ENCODE measurements at places on chromosomes 4 and X.

GRCh38 chr4:148874331-148874730 lies 432.1 kb upstream of the NR3C2 start:
- no peak for DNase-seq

- no peak for DNase-seq
Observed at GRCh38 chr4:155692361-155692760, 25.7 kb downstream of the GUCY1A1 start.

DNA sequence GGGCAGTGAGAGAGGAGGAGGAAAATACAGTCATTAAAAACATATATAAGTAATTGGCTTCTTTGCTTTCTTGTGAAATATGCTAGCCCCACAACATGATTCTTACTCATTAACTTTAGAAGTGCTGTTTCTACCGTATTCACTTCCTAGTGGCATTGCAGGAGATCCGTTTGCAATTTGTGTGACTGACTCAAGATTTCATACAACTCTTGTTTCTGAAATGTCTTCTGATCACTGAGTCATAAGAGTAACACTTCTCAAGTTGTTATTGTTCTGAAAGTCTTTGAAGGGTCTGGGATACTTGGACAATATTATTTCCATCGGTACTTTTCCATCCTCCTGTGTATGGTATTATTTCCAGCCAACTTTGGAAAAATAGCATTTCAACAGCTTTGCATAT lies 310.8 kb downstream of the PACRGL start:
- no peak for DNase-seq

DNA sequence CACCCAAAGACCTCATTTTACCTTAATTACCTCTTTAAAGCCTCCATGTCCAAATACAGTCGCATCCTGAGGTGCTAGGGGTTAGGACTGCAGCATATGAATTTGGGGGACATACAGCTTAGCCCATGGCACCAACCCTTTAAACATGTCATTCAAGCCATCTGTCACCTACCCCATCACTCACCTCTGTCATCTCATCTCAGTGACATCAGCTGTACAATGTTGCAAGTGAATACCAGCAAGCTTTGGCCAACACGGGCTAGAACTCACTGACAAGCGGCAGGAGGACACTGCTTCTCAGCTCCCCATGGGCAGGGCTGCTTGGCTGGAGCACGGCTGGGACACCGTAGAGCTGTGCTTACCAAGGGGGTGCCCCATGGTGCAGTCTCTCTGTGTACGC lies 107.5 kb downstream of the STK32B start:
- DNase-seq: no peak

- no peak for DNase-seq
Observed at GRCh38 chr4:184148738-184149637, 68.7 kb downstream of the ENPP6 start.

DNA sequence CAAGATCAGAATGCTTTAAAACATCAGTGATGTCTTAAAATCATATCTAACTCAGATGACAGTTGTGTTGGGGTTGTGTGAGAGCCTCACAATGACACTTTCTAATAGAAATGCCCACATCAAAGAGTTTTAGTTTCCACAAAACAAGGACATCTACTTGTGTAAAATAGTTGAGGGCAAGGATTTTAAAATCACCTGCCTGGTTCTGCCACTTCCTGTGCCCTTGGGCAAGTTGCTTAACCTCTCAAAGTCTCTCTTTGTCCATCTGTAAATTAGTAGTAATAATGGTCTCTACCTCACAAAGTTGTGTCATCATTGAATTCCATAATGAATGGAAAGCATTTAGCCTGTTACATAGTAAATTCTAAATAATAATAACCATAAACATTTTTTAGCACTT lies 41.9 kb upstream of the RELL1 start:
- no peak for DNase-seq

- no peak for DNase-seq
Observed at GRCh38 chrX:131985526-131986049, 37.5 kb upstream of the STK26 start.

DNA sequence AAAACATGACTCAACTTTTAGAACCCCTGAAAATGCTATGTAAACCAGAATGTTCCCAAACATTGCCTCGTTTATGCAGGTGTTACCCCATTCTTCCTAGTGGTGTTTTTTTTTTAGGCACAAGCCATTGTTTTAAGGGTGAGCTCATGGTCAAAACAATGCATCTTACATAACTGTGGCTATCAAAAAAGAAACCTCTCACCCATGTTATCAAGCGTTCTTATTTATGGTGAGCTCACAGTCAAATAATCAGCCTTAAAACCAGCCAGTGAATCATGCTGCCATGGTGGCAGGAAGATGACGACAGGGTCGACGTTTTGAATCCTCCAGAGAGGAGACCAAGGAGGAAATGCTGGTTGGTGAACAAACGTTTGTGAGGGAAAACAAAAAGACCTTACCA lies 195.2 kb downstream of the KDR start:
- no peak for DNase-seq

DNA sequence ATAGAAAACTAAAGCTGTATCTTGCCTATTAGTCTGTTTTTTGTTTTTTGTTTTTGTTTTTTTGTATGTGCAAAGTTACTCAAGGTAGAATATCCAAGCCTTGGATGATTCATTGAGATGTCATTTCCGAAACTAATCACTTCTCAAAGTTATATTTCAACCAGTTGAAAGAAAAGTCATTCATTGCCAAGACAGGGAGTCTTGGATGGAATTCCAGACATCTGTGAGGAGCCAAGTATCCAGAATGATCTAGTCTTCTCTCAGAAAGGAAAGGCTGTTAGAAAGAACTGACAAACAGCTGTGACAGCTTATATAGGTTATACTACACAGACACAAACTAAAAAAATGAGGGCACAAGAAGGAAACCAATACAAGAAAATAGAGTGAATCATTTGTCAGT lies 141.1 kb upstream of the NDST3 start:
- no peak for DNase-seq

DNA sequence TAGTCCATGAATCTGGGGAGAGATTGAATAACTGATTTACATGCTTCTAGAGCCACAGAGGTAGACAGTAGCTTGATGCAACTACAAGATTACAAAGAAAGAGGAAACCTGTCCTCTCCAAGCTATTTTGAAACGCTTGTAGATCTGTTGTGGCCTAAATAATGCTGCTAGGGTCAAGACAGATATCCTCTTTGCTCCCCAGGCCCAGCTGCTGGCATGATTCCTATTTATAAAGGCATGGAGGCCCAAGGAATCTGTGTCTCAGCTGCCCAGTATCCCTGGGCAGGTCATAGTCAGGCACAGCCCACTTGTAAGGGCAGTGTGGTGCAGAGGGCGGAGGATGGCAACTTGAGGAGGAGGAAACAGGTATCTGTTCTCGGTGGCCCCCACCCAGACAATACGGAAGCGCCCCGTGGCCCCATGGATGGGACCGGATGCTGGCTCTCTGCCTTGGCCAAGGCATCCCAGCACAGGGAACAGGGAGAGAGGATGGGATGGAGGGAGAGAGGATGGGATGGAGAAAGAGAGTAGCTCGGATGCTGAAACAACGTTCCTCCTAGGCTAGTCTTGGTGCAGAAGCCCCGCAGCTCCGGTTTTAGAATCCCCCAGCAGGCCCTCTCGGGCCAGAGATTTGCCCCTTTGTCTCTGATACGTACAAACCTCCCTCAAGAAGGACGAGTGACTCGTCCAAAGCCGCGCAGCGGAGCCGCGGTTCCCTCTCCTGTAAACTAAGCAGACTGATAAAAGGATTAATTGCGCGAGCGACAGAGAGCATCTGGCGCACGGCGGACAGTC lies 767 bp upstream of the SMIM20 start:
- peak; percentile 2 for DNase-seq

DNA sequence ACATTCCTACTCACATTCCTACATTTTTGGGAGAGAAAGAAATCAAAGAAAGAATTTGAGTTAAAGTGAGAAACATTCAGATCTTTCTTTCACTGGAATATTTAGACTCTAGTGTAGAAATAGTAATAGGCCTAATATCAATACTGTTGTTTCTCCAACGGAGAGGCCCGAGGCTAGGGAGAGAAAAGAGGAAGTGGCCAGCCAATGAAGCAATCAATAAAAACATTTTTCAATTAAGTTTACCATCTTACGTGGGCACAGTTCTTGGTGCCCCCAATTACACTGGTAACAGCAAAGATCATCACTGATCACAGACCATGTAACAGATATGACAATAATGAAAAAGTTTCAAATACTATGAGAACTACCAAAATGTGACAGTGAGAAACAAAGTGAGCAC lies 281.4 kb downstream of the GPM6A start:
- DNase-seq: no peak

DNA sequence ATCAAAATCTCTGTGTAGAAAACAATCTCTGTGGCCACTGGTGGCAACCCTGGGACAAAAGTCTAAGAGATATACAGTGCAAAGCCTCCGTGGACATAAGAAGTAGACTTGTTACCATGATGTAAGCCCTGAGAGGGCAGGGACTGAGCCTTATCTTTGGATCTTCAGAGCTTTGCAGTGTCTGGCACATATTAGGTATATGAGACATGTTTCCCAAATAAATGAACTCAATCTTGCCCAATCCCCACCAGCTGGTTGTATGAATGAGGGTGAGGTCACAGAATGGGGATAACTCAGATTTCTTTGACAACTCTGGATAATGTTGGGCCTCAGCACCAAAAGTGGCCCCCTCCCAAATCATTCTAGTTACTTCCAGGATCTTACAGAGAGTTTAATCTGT lies 511.4 kb upstream of the DIPK2B start:
- no peak for DNase-seq

DNA sequence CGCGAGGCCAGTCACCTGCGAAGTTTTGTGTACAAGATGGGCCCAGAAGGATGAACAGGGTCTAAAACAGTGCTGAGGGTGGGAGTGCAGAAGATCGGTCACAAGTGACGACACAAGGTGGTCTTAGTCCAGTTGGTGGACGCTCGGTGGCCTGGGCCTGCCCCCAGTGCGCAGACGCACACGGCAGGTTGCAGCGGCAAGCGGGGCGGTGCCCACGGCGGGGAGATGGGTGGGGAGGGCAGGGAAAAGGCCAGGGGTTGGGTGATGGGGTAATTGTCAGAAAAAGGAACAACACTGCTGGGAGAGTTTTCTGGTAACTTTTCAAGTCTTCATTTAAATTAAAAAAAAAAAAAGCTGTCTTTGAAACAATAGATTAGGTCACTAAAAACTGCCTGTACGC lies 1.0 kb upstream of the PRDX4 start:
- DNase-seq: no peak

GRCh38 chrX:17579026-17579425 lies 158.3 kb upstream of the SCML1 start:
- DNase-seq: no peak

DNA sequence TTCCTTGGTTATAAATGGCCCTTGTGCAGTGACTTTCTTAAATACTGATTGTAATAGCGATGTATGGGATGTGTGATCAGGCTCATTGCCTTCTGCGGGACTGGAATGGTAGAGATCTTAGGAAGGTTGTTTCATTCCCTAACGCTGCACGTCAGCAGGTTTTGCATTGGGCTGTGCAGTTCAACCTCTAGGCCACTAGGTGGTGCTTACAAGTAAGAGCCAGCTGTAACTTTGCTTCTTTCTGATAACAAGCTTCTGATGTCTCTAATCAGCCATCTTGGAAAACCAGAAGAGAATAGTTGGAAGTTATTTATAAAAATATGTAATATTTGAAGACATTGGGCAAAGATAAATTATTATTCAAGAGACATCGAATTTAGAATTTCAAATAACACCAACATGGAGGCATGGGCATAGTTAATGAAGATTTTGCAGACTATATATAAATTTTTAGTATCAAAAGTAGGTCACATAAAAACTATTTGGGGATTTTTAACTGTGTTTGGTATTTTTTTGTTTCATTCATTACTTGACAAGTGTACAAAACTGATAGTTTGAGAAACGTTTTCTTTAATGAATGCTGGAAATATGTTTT lies 339.7 kb upstream of the PCDH7 start:
- DNase-seq: no peak

GRCh38 chr4:88697141-88697540 lies 488 bp downstream of the NAP1L5 start:
- no peak for DNase-seq

DNA sequence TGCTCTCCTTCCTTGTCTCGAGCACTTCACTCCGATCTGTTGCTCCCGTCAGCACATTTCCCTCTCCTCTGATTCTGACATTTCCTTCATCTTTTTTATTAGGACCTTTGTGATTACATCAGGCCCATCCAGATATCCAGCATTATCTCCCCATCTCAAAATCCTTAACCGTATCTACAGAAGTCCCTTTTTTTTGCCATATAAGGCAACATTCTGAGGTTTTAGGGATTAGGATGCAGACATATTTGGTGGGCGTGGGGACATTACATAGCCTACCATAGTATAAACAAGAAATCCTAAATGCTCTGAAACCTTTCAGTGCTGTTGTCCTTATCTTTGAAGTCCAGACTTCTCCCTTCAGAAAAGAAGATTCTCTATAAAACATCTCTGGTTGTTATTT lies 505.0 kb upstream of the PITX2 start:
- no peak for DNase-seq

DNA sequence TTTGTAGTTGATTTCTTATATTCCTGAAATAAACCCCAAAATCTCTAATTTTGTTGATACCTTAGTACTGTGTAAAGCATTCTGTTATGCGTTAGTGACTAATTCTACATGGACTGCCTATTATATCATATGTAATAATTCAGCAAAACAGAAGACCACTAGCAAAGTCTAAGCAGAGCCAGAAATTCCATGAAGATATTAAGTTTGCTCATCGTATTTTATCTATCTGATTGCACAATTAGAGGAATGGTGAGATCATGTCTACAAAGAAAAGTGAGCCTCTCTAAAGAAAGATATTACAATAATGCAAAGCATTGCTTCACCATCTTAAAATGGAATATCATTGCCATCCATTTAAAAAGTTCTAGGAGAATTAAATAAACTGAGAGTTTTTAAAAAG lies 374.6 kb upstream of the SLC7A11 start:
- no peak for DNase-seq

DNA sequence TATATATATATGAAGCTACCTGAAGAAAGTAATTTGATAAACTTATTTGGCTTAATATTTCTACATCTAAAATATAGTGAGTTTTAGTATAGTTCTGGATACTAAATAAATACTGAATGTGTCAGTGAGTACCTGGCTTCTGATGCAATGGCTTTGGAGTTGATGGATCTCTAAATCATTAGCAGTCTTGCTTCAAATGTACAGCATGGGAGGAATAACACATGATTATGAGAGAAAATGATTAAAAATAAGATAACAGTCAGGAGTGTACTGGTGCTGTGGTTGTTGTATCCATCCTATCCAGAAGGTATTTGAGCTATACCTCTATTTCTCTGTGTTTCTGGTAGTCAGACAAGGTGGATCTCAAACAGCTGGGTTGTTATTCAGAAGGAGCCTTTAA lies 641.3 kb downstream of the TRAM1L1 start:
- no peak for DNase-seq

GRCh38 chr4:146278986-146279385 lies 64.6 kb downstream of the REELD1 start:
- DNase-seq: no peak
